ENCODE measurements at places on chromosomes 12 and 14.

DNA sequence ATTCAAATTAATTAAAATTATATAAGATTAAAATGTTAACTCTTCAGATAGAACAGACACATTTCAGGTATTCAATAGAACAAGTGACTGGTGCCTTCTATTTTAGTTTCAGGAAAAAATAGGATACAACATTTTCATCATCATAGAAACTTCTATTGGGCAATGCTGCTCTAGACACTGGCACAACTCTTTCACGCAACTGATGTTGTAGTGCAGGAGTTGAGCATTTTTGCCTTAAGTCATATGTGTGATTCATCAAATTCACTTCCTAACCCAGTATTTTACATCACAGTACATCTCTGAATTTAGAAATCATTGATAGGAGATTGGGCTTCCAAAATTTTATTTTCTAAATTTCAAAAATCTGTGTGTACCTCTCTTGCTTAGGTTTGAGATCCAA lies 215.4 kb upstream of the DIO2 start:
- no peak for DNase-seq

- DNase-seq: no peak
Measured at GRCh38 chr14:55814064-55814463, 234.1 kb downstream of the KTN1 start.

DNA sequence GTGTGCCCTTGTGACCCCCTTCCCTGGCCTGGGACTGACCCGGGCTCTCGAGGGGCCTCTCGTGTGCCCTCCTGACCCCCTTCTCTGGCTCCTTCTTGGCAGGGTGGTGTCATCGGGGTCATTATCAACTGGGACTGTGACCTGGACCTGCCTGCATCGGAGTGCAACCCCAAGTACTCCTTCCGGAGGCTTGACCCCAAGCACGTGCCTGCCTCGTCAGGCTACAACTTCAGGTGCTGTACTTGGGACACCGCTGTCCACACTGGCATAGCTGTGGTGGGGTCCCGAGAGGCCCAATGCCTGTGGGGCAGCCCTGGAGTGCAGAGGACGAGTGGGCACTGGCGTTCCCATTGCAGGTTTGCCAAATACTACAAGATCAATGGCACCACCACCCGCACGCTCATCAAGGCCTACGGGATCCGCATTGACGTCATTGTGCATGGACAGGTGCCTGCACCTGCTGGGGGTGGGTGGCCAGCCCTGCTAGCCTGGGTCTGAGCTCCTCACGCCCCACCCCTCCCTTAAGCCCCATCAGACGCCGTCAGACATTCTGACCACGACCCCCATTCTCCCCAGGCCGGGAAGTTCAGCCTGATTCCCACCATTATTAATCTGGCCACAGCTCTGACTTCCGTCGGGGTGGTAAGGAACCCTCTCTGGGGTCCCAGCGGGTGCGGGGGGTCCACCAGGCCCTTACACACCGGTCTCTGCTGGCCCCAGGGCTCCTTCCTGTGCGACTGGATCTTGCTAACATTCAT lies 2.5 kb downstream of the P2RX2 start:
- peak; percentile 77 for DNase-seq

- no peak for DNase-seq
Measured at GRCh38 chr14:54570631-54571415, 3.9 kb downstream of the SAMD4A start.

DNA sequence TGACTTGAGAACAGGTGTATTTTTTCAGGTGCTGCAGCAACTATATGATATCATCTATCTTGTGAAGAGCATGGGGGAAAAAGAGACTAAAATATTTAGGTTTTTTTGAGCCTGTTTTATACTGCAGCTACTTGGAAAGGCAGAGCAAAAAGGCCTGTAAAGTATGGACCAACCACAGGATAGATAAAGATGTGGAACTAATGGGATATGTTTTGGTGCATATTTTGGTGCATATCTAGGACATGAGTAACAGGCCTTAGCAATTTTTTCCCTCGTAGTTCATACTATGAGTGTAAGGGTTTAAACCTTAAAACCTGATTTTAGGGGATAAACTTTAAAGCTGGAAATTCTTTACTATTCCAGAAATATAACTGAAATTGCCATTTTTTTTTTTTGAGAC lies 6.0 kb upstream of the GTSF1 start:
- DNase-seq: no peak

DNA sequence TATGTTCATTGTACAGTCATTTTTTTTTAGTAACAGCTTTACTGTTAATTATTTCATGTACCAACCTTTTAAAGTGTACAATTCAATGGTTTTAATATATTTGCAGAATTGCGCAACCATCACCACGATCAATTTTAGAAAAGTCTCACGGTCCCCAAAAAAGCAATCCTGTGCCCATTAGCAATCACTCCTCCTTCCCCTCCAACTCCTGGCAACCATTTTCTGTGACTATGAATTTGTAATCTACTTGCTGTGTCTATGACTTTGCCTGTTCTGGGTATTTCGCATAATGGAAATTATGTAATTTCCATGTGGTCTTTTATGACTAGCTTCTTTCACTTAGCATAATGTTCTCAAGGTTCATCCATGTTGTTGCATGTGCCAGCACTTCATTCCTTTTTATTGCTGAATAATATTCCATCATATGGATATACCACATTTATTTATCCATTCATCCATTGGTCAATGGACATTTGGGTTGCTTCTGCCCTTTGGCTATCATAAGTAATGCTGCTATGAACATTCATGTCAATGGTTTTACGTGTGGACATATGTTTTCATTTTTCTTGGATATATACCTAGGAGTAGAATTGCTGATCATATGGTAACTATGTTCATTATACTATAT lies 9.9 kb downstream of the KICS2 start:
- no peak for DNase-seq

GRCh38 chr12:19916196-19916753 lies 452.1 kb upstream of the PDE3A start:
- no peak for DNase-seq

- no peak for DNase-seq
Measured at GRCh38 chr12:76108356-76108755, 23.9 kb upstream of the NAP1L1 start.

DNA sequence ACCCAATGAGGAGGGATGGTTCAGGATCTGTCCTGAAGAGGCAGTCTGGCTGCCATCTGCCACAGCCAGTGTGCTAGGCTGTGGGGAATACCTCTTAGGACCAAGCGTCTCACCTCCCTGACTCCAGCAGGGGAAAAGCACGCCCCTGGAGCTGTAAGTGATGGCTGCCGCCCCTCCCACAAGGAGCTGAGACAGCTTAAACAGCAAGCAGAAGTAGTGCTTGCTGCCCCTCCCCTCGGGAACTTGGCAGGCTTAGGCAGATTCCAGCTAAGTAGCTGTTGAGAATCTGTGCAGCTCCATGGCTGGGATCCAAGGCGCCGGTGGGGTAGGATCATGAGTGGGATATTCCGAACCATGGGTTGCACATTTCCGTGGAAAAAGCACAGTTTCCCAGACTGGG lies 360.4 kb upstream of the MDGA2 start:
- DNase-seq: no peak

- DNase-seq: no peak
Measured at GRCh38 chr14:77988970-77989369, 181.2 kb upstream of the NRXN3 start.

- no peak for DNase-seq
Measured at GRCh38 chr14:73591690-73592449, at the start of gene ACOT4. Gene ACOT4, plus strand, starts transcription at chr14:73591873. Its CDS starts 87 bp downstream, at chr14:73591960.

GRCh38 chr14:96247031-96247430 lies 9.0 kb upstream of the BDKRB1 start:
- no peak for DNase-seq

DNA sequence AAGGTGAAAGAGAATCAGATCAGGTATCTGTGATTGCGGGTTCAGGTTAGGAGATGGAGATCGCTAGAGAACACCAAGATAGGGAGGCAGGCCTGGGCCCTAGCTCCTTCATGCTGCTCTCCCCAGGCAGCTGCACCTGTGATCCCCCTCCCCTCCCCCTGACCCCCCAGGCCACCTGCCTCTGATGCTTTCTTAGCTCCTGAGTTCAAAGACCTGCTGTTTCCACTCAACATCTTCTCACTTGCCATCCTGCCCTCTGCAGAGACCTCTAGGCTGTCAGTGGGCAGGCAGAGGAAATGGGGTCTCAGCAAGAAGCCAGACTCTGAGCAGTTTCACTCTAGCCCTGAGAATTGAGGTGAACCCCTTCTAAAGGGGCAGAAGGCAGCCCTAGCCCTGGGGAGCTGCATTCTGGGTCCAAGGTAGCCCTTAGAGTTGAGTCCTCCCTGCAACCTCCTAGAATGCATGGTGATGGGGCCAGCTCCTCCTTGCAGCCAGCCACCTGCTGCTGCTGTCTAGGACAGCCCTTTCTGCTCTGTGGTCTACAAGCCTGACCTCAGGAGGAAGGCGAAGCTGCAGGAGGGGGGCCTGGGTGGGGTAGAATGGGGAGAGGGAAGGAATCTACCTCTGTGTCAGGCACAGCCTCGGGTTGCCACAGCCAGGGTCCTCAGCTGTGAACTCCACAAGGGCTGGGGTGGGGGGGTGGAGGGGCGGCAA lies 6.4 kb upstream of the SLC48A1 start:
- no peak for DNase-seq

DNA sequence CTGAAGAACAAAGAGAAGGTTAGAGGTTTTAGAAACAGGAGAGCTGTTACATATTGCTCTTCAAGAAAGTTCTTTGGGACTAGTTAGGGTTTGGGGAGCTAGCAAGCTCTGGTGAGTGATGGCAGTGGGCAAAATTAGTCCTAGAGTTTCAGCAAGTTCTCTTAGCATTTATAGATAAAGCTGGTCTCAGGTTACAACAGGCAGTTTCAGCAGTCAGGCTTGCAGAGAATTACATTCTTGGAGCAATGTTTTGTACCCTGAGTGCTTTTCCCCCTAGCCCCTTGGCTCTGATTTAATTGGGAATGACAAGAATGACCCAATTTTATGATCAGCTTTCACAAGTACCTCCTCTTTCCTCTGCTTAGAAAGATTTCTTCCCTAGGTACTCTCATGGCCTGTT lies 21.4 kb upstream of the EID3 start:
- no peak for DNase-seq

DNA sequence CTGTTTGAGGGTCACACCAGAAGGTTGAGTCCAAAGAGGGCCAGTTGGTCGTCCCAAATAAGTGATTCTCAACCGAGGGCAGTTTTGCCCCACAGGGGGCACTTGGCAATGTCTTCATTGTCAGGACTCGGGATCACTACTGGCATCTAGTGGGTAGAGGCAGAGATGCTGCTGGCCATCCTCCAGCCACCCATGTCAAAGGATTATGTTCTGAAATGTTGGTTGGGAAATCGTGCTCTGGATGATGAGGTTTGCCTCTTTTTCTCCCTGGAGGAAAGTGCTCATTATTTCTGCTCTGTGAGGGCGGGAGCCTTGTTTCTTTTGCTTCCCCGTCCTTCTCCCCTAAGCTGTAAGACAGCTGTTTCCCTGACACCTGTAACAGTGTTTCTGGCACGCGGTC lies 3.6 kb downstream of the ZNF839 start:
- peak; percentile 27 for DNase-seq

DNA sequence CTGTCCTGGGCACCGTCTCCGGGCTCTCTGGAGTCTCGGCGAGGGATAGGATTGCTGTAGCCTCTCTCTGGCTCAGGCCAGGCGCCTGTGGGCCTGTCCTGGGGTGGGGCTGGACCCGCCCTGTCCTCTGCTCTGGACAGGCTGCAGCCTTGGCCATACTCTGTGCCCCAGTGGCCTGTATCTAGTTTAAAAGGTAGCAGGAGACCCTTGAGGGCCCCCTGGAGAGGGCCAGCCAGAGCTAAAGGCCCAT lies 1.8 kb downstream of the KIF26A start:
- no peak for DNase-seq

DNA sequence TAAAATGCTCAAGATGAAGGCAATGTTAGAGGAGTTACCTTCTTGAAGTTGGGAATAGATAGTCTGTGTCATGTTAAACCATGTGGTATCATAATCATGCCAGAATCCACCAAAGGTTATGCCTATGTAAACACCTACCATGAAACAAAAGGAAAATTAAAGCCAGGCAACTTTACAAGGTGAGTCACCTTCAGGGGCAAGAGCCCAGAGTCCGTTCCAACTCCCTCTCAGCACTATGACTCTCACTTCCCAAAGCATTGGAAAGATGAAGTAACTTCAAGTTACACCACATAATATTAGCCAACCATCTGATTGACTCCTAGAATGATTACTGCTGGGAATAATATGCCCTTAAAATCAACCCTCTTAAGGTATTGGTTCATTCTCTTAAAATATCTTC lies 38.5 kb downstream of the CATSPERB start:
- DNase-seq: no peak

DNA sequence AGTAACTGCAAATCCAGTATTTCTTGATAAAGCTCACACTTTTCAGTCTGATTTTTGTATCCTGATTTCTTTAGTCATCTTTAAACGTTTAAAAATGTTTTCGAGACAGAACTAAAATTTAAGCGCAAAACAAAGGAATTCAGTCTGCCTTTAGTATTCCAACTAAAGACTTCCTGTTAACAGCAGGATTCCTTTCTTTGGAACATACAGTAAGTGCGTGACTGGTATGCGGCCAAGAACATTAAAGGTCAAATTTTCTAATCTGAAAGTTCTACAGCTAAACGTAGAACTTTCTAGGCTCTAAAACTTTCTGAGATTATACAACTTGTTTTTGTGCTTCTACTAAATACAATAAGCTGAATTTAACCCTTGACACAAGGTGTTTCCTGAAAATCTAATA lies 9.9 kb downstream of the SAV1 start:
- DNase-seq: no peak

DNA sequence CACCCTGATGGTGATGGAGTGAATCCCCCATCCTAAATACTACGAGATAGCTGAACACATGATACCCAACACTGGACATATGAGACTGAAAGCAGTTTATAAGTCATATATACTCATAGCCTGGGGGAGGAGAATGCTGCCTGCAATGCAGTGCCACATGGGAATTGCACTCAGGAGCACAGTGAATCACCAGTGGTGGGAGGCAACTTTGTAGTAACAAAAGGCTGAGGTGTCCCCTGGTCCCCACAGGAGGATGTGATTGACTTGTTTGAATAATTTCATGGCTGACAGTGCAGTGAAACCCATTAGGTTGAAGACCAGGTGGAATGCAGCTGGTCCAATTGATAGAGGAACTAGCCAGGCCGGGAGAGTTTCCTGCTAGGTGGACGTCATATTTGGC lies 20.2 kb downstream of the CCDC38 start:
- no peak for DNase-seq

DNA sequence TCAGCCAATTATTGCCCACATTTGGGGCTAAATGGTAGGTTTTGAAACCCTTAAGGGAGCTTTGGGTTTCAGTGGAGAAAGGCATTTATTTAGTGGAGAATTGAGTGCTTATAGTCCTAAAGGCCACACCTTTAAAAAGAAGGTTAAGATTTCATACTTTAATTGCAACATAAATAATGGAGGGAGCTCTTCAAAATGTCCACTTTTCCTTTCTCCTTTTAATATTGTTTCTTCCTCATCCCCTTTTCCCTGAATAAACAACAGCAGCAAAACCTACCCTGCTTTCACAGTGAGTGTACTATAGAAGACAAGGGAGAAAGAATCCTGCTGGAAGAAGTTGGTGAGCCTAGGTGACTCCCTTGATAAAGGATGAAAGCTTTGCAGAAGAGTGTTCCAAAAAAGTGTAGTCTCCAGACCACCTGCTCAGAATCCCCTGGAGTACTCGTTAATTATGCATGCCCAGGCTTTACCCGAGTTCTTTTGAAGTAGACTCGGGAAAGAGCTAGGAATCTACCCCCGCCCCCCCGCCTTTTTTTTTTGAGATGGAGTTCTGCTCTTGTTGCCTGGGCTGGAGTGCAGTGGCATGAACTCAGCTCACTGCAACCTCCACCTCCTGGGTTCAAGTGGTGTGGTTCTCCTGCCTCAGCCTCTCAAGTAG lies 11.5 kb upstream of the EID3 start:
- DNase-seq: no peak
